ENCODE measurements at places on chromosomes 16 and 17. TPM values are rescaled to one million over a fixed set of nuclear protein-coding genes. Genes with fewer than 3 reads are reported as not detected.

Gene MMP28
- 11.0 TPM for polyA plus RNA-seq

Gene NPIPB6
- 0.38 TPM for polyA plus RNA-seq

Gene ANKFY1
- 46.5 TPM for polyA plus RNA-seq

Gene OR3A3
- polyA plus RNA-seq, result 0.15 TPM

DNA sequence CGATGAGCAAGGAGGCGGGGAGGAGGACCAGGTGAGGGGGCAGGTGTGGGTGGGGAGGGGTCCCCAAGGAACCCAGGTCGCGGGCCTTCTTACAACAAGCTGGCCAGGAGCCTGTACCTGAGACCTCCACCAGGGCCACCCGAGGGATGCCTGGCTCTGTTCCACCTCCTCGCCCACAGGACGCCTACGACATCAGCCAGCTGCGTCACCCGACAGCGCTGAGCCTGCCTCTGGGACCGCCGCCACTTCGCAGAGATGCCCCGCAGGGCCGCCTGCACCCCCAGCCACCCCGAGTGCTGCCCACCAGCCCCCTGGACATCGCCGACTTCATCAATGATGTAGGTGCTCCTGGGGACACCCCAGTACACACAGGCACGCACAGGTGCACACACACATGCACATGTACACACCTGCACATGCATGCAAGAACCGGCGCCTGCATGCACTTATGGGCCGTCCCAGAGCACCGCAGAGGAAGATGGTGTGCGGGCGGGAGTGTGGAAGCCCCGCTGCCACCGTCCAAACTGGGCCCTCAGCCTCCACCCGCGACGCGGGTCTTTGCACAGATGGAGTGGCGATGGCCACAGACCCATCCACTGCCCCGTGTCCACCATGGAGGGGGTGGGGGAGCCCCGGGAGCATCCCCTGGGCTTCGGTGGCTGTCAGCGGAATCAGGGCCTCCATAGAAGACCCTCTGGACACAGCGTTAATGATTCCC is 6.6 kb downstream of the SLC22A31 start:
- DNase-seq, result no peak

Data from left renal pelvis (tissue), 4 donors.